ENCODE measurements at places on chromosomes 13 and 19.

- DNase-seq: no peak
Measured at GRCh38 chr19:8403820-8404109, 9.3 kb upstream of the MARCHF2 start.

DNA sequence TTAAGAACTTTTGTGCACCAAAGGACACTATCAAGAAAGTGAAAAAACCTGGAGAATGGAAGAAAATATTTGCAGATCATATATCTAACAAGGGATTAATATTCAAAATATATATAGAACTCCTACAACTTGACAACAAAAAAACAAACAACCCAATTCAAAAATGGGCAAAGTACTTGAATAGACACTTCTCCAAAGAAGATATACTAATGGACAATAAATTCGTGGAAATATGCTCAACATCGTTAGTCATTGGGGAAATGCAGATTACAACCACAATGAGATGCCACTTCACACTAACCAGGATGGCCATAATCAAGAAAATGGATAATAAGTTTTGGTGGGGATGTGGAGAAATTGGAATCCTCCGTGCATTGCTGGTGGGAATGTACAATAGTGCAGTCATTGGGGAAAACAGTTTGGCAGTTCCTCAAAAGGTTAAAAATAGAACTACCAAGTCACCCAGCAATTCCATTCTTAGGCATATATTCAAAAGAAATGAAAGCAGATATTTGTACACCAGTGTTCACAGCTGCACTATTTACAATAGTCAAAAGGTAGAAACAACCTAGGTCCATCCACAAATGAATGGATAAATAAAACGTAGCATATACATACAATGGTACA is 2.2 kb upstream of the LSR start:
- no peak for DNase-seq

DNA sequence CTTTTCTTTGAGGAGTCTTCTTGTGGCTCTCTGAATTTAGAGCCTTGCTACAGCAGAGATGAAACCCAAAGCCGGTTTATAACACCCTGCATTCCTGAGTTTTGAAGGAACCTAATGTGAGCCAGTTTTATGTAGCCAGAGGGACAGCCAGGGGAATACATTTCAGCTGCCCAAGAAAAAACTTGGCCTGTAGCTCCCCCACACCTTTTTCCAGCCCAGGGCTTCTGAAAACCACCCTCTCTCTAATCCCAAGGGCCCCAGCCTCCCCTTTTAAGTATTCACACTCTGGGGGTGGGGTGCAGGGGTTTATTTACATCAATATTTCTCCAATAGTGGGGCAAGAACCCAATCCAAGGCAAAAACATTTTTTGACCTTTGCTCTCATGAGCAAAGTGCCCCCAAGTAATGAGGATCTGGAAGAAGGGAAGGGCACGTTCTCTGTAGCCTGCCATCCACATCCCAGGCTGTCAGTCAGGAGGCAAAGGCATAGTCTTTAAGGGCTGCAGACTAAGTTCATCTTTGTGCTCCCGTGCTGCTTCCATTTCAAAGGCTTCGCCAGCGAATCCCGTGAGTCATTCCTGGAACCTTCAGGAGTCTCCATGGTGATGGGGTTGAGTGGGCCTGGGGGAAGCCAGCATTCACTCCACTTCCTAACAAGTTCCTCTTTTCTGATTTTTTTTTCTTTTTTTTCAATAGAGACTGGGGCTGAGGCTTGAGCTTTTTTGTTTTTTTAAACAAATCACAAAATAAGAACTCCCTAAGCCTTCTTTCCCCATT is 33.2 kb upstream of the MEDAG start:
- DNase-seq: no peak

GRCh38 chr13:60352644-60353043 is 44.4 kb upstream of the TDRD3 start:
- no peak for DNase-seq

DNA sequence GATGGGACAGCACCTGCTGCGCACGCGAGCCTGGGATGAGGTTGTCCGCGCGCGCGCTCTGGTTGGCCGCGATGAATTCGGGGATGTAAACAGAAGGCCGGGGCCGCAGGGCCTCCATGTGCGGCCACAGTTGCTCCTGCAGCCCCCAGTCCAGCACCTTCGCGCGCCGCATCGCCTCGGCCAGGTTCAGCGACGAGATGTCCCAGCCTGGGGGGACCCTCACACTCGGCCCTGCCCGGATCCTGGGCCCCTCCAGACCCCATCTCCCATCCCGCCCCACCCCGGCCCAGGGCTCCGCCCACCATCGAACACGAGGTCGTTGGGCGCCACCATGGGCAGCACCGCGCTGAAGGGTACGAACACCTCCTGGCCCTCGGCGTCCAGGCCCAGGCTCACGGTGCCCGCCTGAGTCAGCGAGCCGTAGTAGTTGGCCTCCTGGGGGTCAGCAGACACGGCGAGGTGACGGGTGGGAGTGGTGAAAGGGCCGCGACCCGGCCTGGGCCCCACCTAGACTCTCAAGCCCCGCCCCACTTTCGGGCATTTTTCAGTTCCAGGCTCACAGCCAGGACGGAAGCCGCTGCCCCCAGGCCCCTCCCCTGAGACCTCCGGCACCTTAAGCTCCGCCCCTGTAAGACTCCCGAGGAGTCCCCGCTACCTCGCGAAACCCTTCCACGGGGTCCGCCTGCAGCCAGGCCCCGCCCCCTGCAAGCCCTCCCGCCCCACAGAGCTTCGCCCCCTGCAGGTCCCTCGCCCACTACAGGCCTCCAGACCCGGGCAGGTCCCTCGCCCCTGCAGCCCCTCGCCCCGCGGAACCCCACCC is 1.1 kb downstream of the ISYNA1 start:
- DNase-seq: no peak

GRCh38 chr13:40553356-40553755 is 113.1 kb downstream of the FOXO1 start:
- no peak for DNase-seq

DNA sequence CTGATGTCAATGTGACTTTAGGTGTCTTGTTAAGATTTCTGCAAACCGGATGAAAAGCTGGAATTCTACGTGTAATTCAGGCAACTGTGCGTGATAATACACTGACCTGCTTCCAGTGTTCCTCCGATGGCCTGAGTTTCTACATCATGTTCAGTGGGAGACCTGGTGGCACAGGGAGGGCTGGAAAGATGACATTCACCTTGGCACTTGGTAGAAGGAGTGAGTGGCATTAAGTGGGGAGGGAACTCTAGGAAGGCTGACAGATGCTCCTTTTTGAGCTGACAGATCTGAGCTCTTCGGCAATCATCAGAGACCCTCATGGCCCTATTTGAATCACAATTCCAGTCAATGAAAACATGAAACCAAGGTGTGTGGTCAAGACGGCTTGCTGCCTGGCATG is 4.0 kb downstream of the CACNA1A start:
- DNase-seq: no peak

DNA sequence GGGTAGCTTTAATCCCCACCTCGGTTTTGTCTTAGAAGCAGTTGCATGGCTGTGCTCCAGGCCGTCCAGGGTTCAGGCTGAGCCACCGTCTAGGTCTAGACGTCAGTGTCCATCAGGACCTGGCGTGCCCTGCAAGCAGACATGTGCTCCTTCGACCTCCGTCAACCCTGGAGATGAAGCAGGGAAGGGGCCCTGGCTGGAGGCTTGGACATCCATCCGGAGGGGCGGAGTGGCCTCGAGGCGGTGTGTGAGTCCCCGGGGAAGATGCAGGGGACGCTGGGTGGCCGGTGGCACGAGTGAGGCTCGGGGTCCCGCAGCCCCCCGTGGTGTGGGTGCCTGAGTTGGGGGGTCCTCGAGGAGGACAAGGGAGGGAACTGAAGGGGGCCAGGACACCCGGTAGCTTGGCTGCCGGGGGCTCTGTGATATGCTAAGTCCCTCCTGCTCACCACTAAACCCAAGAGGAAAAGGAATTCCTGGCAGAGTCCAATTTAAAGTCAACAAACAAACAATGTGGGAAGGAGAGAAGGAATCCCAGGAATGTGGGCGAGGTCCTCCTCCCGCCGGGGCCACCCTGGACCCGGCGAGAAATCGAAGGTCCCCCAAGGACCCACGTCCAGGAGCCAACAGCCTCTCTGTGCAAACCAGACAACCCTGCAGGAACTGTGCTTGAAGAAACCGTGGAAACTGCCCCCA is 14.9 kb upstream of the PTBP1 start:
- no peak for DNase-seq

GRCh38 chr19:32748497-32748896 is 28.9 kb downstream of the TDRD12 start:
- DNase-seq: no peak

- DNase-seq: no peak
Measured at GRCh38 chr13:50731400-50731799, 112.1 kb downstream of the DLEU7 start.

DNA sequence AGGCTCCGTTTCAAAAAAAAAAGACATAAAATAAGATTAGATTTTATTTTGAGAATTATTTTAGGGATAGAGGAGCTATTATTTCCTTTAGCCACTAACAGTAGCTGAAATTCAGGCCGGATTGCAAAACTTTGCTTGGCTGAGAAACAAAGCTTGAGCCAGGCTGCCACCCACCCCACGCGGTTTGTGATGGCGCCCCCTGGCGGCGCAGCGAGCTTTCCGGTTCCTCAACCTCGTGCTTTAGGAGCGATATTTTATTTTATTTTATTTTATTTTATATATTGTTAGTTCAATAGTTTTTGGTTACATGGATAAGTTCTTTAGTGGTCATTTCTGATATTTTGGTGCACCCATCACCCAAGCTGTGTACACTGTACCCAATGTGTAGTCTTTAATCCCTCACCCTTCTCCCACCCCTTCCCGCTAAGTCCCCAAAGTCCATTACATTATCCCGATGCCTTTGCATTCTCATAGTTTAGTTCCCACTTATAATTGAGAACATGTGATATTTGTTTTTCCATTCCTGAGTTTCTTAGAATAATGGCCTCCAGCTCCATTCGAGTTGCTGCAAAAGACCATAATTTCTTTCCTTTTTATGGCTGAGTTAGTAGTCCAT is 19.8 kb upstream of the CEACAM4 start:
- no peak for DNase-seq

DNA sequence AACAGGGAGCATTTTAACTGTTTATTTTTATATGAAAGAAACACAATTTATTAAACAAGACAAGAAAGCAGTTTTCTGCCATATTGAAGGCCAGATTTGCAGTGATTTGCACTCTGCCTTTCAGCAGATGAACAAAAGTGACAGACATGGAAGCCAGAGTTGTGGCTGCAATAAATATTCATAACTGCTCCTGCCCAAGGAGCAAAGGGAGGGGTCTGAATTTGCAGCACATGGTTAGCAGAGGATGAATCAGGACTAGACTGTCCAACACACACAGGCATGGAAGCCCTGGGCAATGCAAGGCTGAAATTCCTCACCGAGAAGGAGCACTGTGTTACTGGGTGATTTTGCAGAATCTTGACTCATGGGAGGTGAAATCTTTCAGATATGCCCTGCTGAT is 418.2 kb downstream of the DCT start:
- no peak for DNase-seq

- DNase-seq: no peak
Measured at GRCh38 chr19:42872608-42873007, 6.9 kb downstream of the PSG1 start.

DNA sequence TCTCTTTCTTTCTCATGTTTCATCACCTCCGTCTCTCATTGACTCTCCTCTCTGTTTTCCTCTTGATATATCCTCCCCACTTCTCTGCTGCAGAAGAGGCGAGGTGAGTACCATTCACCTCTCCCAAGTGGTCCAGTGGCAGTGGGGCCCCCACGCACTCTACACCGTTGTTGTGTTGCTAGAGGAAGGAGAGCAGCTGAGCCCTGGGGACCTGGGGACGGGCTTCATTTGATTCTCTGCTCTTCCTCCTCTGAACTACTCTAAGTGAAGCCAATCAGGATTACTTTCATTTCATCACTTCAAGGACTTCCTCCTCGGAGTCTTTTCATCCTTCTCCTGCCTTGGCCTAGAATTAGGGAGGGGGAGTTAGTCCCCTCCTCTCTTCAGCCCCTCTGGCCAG is 64.6 kb downstream of the CCNE1 start:
- DNase-seq: no peak

DNA sequence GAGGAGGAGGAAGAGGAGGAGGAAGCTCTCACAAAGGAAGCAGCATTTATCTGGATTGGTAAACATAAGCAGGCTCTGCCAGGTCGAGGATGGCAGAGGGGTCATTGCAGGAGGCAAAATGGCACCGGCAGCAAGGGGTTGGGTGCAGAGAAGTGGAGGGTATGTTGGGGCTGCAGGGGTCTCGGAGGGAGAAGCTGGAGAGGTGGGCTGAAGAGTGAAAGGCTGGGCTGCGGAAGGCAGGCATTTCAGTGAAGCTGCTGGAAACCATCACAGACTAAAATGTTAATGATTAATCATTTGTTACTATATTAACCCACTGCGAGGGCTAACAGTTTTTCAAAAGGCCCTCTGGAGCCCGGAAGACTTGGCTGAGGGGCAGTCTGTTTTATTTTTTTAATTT is 24.6 kb downstream of the TPT1 start:
- no peak for DNase-seq

DNA sequence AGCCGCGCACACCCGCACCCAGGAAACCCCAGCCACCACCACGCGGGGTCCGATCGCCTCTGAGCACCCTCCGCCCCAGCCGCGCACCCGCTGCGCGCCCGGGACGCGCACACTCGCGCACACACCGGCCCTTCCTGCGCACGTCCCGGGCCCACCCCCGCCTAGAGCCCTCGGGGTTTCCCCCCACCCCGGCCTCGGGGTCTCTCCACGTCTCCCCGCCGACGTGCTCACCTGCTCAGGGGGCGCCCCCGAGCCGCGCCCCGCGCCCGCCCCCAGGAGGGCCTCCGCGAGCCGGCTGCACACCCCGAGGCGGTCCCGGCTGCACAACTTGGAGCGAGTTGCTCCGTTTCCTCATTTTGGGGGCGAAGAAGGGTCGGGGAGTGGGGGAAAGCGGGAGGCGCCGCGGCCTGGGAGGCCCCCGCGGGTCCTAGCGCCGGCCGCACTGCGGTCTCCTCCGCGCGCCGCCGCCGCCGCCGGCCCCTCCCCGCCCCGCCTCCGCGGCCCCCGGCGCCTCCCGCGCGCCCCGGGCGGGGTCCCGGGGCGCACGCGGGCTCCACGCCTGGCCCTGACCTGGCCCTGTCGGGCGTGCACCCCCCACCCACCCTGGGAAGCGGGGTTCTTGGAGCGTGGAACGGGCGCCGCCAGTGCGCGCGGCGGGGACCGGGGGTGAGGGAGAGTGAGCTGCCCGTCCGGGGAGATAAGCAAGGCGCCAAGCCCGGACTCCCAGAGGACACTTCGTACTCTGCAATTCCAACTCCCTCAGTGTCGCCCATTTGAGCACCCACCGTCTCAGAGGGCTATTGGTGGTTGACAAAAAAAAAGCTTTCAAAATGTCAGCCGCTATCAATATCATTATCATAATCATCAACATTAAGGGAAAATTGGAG is at the start of gene MATK:
Gene MATK, minus strand, starts transcription at position 444 of the 887 bp plus-strand sequence. CDS start 1,246 bp downstream, outside the sequence.
- DNase-seq: no peak

Measured in tibial nerve (tissue), 4 donors.